ENCODE measurements at places on chromosomes 4 and X.

DNA sequence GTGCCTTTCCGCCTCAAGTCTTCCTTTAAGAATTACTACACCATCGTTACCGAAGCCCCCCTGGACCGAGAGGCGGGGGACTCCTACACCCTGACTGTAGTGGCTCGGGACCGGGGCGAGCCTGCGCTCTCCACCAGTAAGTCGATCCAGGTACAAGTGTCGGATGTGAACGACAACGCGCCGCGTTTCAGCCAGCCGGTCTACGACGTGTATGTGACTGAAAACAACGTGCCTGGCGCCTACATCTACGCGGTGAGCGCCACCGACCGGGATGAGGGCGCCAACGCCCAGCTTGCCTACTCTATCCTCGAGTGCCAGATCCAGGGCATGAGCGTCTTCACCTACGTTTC lies 2.2 kb downstream of the PCDH10 start:
- peak; percentile 5 for DNase-seq

DNA sequence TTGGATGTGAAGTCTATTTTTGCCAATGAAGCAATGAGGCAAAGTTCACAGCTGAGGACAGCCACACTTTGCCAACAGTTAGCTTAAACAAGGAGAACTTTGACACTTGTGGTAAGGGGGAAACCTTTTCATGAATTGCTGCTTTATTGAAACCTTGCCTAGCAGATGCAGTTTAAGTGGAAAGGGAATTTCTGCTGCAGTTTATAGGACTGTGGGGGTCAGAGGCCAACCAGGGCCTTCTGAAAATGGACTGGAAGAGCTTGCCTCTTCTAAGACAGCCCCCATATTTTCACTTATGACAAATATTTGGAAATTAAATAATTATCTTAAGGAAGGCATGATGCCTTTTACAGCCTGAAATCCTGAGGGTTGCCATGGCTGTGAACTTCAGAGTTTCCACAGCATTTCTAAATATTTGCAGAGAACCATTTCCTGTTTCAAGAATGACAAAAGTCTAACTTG lies 550.3 kb downstream of the RAB28 start:
- DNase-seq = no peak

GRCh38 chr4:152935631-152936445 lies at the start of gene FHDC1:
FHDC1 (plus strand) TSS chr4:152936323; CDS start chr4:152943058, 6,735 bp downstream.
- DNase-seq = peak; percentile 31

- DNase-seq = no peak
Measured at GRCh38 chr4:41133454-41134018, 80.8 kb downstream of the APBB2 start.

GRCh38 chrX:115906276-115906675 lies 264.3 kb upstream of the AGTR2 start:
- no peak for DNase-seq

- DNase-seq = no peak
Measured at GRCh38 chr4:43690116-43690515, 758.5 kb downstream of the KCTD8 start.

GRCh38 chr4:57098941-57099340 lies 11.2 kb downstream of the IGFBP7 start:
- DNase-seq = no peak

DNA sequence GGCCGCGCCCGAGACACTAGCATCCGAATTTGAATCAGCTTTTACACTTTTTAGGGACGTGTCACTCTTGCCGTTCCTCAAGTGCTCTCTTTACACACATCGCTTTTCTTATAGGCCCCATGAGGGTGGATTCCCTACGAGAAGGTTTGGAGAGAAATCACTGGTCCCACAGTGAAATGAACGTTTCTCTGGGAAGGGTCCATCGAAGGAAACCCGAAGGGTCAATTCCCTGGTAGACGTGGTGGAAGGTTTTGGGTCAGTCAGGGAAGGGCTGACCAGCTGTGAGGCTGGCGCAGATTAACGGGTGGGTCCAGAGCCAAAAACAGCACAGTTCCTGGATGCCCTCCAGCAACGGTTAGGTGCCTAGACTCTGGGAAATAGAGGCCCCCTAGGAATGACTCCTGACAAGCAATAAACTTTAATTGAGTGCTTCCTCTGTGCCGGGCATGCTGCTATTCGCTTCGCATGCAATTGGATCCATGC lies 35.9 kb downstream of the ETDC start:
- no peak for DNase-seq

Measured in activated naive CD4-positive, alpha-beta T cell treated with anti-CD3 and anti-CD28 coated beads for 36 hours (primary cell).